ELR (cell line): ENCODE measurements at places on chromosomes 13 and 19.

DNA sequence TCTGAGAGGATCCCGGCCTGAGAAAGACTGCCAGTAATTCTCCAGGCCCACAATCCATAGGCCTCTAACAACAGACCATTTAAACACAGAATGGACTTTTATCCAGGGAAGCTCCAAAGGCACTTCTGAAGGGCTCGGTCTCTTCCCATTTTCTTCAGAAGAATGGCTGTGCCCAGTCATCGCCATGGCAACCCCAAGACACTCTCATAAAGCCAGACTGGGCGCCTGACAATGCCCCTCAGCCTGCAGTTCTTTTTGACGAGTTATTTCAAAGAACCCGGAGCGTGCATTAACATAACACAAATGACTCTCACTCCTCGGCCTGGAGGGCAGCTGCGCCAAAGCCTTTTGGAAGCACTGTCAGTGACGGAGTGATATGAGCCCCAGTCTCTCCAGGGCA is 61.0 kb downstream of the RASA3 start:
- no peak for DNase-seq

DNA sequence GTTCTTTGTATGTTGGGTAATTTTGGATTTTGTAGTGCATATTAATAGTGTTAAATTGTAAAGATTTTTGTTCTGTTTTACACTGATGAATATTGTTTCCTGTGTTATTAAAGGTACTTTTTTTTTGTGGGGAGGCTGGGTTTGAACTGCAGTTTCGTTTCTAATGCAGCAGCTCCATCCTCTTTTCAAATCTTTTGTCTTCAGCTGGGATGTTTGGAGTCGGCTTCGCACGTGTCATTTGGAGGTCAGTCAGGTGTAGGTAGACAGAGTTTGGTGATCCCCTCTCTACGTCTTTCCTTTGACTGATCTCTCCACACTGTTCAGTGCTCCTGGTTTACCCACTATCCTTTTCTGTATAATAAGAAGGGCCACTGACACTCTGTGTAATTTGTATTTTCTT is 30.3 kb downstream of the TDRD3 start:
- no peak for DNase-seq

- peak; percentile 34 for DNase-seq
Observed at GRCh38 chr13:35483761-35484160, 7.3 kb upstream of the MAB21L1 start.

- DNase-seq, result no peak
Observed at GRCh38 chr13:76289558-76289957, 596.6 kb downstream of the KCTD12 start.

GRCh38 chr13:37187105-37187504 is 81.6 kb upstream of the CSNK1A1L start:
- peak; percentile 35 for DNase-seq

GRCh38 chr19:20669263-20669662 is 7.9 kb upstream of the ZNF626 start:
- DNase-seq, result no peak

DNA sequence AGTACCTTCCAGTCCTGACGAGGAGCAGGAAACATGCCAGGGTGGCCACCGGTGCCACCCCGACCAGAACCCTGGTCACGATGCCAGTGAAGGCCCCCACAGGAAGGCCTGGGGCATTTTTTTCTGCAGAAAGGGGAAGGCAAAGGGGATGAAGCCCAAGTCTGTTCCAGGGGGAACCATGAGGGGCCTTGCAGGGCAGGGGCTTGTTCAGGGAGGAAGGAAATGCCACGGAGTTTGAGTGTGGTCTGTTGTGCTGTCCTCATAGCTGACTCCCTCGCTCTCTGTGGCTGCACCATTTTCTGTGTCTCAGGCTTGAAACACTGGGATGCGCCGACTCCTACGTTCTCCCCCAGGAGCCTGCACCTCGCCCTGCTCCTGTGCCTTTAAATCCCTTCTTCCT is 27.5 kb upstream of the CEACAM1 start:
- no peak for DNase-seq

- DNase-seq, result no peak
Observed at GRCh38 chr19:6958791-6959190, 62.4 kb downstream of the MBD3L2B start.

- no peak for DNase-seq
Observed at GRCh38 chr19:21621671-21622070, 116.3 kb downstream of the ZNF429 start.

- DNase-seq, result peak; percentile 68
Observed at GRCh38 chr13:39144941-39145533, 106.8 kb downstream of the NHLRC3 start.

GRCh38 chr19:42412661-42413076 is 14.5 kb downstream of the LIPE start:
- no peak for DNase-seq

DNA sequence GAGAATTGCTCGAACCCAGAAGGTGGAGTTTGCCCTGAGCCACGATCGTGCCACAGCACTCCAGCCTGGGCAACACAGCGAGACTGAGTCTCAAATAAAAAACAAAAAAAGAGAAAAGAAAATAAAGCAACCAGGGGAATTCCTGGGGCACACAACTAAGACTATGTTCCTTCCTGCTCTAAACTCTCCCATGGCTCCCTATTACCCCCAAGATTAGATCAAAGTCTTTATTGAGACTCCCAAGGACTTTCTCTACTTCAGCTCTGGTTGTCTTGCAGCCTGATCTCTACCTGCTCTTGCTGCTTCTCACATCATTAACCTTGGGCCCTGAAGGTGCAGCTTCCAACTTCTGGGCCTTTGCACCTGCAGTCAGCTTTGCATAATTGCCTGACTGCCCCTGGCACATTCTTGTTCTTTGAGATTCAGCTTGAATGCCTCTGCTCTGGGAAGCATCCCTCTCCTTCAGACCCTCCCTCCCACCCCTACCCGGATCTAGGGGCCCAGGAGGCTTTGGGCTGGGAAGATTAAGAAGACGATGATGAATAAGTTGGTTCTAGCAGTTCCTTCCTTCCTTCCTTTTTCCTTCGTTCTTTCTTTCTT is 16.8 kb upstream of the CERS4 start:
- DNase-seq, result no peak

GRCh38 chr19:7927605-7928333 is 1.8 kb upstream of the CTXN1 start:
- DNase-seq, result no peak
